ENCODE measurements at places on chromosomes 13 and 19.

DNA sequence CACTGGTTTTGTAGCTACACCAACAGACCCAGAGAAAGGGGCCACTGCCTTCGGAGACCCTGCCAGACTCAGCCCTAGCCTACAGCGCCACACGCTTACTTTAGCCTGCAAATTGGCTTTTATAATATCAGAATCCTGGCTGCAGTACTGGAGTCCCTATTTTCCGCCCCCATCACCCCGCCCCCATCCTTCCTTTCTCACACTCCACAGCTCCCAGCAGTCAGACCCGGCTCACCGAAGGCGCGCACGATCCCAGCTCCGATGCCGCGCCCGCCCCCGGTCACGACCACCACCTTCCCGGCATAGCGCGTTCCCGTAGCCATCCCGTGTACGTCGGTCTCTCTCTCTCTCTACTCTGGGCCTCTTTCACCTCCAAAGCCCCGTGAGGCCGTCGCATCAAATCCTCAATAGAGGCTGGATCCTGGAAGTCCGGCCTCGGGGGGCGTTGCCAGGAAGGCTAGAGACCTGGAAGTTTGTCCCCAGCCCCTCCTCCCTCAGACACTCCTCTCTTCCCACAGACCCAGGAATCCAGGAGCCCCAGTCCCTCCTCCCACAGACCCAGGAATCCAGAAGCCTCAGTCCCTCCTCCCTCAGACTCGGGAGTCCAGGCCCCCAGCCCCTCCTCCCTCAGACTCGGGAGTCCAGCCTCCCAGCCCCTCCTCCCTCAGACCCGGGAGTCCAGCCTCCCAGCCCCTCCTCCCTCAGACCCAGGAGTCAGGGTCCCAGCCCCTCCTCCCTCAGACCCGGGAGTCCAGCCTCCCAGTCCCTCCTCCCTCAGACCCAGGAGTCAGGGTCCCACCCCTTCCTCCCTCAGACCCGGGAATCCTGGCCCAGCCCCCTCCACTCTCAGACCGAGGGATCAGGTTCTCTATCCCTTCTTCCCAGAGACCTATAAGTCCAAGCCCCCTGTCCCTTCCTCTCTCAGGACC lies at the start of gene HSD17B14:
TSS of gene HSD17B14 (minus strand) at position 403 of the 929 bp plus-strand sequence. CDS start at position 323, 80 bp downstream.
- no peak for DNase-seq

DNA sequence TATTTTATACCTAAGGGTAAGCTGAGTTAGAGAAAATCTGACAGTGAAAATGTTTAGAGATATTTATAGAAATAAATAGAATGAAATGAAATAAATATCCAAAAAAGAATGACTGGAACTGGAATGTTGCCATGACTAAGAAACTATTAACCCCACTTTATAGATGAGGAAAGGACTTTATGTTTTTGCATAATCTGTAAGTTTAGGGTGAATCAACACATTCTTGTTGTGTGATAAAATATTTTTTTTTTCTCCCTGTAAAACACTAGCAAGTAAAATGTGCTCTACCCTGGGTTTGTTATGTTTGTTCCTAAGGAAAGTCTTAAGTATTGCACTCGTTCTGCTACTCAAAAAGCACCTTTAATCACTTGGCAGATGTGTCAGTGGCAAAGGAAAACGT lies 83.8 kb upstream of the KL start:
- no peak for DNase-seq

DNA sequence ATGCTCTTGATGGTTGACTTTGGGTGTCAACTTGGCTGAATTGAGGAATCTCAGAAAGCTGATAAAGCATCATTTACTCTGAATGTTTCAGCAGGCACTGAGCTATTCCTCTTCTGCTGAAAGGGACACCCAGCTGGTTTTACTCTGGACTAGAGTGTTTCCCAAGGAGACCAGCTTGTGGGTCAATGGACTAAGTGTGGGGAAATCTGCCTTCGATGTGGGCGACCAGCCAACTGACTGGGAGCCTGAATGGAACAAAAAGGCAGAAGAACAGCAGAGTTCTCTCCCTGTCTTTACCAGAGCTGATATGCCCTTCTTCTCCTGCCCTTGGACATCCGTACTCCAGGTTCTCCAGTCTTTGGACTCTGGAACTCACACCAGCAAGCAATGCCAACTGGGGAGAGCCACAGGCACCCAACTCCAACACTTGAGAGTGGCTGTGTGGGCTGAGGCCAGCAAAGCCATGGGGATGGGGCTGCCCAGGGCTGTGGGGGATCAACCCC lies 32.2 kb downstream of the MRPL57 start:
- DNase-seq = no peak

DNA sequence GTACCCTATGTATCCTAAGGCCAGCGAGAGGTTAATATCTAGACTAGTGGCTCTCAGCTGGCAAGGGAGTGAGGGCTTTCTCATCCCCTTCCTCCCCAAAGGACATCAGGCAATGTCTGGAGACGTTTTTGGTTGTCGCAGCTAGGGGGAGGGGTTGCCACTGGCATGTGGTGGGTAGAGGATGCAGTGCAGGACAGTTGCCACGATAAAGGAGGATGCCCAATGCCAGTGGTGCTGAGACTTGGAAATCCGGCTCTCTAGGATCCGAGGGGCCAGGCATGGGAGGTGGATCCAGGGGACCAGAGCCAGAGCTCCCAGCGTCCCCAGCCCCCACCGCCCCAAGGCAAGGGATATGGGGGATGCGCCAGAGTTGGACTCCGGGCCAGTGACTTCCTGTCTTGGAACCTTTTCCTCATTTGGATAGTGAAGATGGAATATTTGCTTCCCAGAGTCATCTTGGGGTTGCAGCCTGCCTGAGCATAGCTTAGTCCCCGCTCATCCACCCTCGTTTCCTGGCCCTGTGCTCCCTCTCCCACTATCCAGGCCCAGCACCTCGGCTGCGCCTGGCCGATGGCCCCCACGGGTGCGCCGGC lies 4.9 kb downstream of the SSC5D start:
- DNase-seq = no peak

DNA sequence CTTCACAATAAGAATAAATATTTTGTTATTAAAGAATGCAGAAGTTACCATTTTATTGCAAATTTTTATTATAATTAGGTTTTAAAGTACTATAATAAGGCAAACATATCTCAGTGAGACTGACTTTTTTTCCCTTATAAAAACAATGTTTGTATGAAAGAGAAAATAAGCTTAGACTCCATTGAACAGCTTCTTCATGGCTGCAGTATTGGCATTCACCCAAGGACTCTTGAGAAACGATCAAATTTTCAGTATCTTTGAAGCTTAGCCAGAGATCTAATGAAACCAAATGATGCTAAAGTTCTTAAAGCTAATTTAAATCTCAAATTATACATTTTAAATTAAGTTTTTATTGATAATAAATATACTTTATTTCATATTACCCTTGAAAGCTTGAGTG lies 128.3 kb downstream of the GGACT start:
- DNase-seq = no peak

DNA sequence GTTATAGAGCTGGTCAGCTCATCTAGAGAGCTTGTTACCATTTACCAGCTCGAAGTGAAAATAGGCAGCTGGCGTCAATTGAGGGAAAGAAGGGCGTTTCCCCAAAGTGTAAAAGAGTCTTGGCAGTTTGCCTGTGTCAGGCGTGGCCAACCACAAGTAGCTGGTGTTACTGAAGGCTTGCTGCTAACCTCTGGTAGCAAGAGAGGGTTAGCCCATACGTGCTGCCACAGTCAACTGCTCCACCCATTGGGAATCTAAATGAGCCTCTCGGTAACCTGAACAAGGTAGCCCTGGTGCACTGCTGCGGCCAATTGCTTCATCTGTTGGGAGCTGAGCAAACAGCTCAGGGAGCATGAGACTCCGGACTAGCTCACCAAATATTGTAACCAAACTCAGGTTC lies 314.9 kb upstream of the SLITRK5 start:
- no peak for DNase-seq

DNA sequence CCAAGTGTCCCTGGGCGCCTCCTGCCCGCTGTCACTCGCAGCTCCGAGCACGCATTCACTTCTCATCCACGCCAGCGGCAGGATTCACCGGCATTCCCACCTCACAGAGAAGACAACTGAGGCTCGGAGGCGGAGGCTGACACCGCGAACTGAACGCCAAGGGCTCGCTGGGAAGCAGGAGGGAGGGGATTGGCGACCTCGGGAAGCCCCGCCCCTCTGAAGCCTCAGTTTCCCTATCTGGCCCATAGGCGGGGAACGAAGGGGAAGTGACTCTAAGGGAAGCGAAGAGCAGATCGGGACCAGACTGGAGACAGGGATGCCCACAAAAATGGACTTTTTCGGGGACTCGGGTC lies 256 bp downstream of the MICOS13 start:
- DNase-seq = no peak

DNA sequence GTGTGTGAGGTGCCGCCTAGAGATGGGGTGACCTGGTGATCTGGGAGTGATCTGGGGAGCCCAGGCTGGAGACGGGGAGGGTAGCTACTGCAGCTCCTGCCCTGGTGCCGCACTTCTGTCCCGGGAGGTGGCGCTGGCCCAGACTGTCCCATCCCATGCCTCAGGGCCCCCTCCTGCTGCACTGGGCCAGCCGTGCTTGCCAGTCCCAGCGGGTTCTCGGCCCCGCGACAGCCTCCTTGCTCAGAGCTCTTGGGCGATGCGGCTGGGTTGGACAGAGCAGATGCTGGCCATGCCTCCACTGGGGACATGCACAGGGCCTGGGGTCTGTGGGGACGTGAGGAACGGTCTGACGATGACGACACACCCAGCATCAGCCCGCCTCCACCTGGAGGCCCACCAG lies 2.5 kb downstream of the RAX2 start:
- DNase-seq = no peak

DNA sequence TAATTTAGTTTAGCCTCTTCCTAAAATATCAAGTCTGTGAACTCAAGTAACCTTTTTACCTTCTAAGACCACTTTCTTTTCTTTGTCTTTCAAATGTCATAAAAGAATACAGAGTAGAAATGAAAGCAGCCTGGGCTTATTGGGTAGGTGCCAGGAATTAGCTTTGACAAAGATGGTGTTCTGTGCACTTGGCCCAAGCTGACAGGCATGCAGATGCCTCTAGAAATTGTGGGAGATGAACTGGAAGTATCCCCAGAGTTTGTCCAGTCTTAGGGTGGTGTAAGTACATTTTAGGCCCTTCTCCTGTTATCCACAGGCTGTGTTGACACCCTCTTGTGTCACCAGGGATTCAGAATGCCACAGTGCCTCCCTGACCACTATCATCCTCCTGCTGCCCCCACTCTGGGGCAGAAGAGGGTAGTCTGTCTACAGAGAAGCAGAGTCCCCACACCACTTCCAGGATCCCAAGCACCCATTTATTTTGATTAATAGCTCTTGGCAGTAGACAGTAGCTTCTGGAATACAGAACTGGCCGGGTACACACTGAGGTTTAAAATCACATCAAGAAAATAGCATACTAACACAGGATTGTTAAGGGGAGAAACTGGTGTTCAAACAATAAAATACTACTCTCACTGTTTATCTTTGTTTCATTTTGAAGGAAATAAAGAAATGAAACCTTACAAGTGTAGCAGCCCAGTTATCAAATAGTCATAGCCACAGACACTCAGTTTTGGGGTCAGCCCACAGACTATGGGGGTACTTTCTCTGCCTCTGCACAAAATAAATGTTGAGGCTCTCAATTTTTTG lies 343.2 kb downstream of the KCNRG start:
- no peak for DNase-seq

DNA sequence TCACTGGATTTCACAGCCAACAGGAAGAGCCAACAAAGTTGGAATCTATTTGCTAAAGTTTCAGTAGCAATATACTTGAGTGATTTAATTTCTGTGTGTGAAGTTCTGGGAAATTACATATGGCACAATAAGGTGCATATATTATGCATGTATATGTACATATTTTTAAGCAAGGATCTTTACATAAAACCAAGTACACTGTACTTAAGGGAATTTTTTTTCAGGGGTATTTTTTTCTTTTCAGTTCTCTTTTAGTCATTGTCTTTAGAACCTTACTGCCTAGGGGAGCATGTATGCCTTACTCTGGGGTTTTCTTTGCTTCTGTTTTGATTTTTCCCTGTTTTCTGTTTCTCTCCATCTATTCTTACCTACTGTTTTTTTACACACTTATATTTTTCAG lies 7.4 kb downstream of the RAP2A start:
- no peak for DNase-seq

GRCh38 chr13:40102854-40103253 lies 447.4 kb downstream of the COG6 start:
- DNase-seq = peak; percentile 51

GRCh38 chr19:6273701-6274601 lies 5.8 kb downstream of the MLLT1 start:
- no peak for DNase-seq

- no peak for DNase-seq
Observed at GRCh38 chr19:21094347-21095025, 12.5 kb downstream of the ZNF714 start.

- DNase-seq = no peak
Observed at GRCh38 chr13:43391036-43391435, 367.6 kb downstream of the DNAJC15 start.

- DNase-seq = no peak
Observed at GRCh38 chr13:44413095-44413494, 39.5 kb downstream of the SERP2 start.
